Renal cortical epithelial cell (primary cell): ENCODE measurements at places on chromosomes 11 and 22. TPM values are rescaled to one million over a fixed set of nuclear protein-coding genes. Genes with fewer than 3 reads are reported as not detected.

The SLC5A12 gene
- under 0.01 and 0.10 TPM in 2 replicates for total RNA-seq

The AGBL2 gene
- 0.17 and 2.1 TPM in 2 replicates for total RNA-seq

The SLC7A4 gene
- total RNA-seq: 0.20 TPM in 1 of 2 replicates, not detected in the other

The CASP1 gene
- total RNA-seq: 8.3 and 8.6 TPM in 2 replicates

The TMPRSS5 gene
- total RNA-seq: not detected in 2 replicates

The TRIM51 gene
- not detected in 2 replicates for total RNA-seq

The GPR83 gene
- under 0.01 TPM in 1 of 2 replicates, not detected in the other for total RNA-seq

The ELP4 gene
- total RNA-seq: 22.4 and 29.7 TPM in 2 replicates

The KCNJ11 gene
- total RNA-seq: 0.25 and 0.35 TPM in 2 replicates

The PTPN5 gene
- not detected in 2 replicates for total RNA-seq

The PNPLA5 gene
- not detected in 2 replicates for total RNA-seq

The NPTXR gene
- total RNA-seq: 0.87 and 24.7 TPM in 2 replicates

The MMP7 gene
- total RNA-seq: 2,273 and 2,825 TPM in 2 replicates

The NOX4 gene
- total RNA-seq: 6.9 and 26.8 TPM in 2 replicates

The IRAG1 gene
- total RNA-seq: under 0.01 and 0.15 TPM in 2 replicates

The KCNK4 gene
- not detected in 2 replicates for total RNA-seq

The SLC22A25 gene
- total RNA-seq: not detected in 2 replicates

The TKFC gene
- total RNA-seq: 15.3 and 37.0 TPM in 2 replicates

The CYB561A3 gene
- 20.1 and 47.0 TPM in 2 replicates for total RNA-seq

The MMP12 gene
- 0.80 TPM in 1 of 2 replicates, not detected in the other for total RNA-seq

The NRIP3 gene
- total RNA-seq: 2.7 and 16.8 TPM in 2 replicates

The SERPING1 gene
- total RNA-seq: 4.2 and 61.4 TPM in 2 replicates

The SEZ6L gene
- not detected in 2 replicates for total RNA-seq

The BCO2 gene
- total RNA-seq: 0.75 TPM in 1 of 2 replicates, not detected in the other

The FADS2 gene
- 37.7 and 199 TPM in 2 replicates for total RNA-seq

The SSH3 gene
- total RNA-seq: 44.1 and 70.2 TPM in 2 replicates

The ENDOD1 gene
- total RNA-seq: 47.9 and 51.4 TPM in 2 replicates

The OR8H1 gene
- total RNA-seq: not detected in 2 replicates

The DTX4 gene
- 1.7 and 17.0 TPM in 2 replicates for total RNA-seq

The BDNF gene
- 6.4 and 7.6 TPM in 2 replicates for total RNA-seq

The INS gene
- total RNA-seq: not detected in 2 replicates
